Fibroblast of skin of right quadriceps (primary cell): ENCODE measurements at places on chromosomes 5 and 9.

- no peak for DNase-seq
Measured at GRCh38 chr5:132142459-132142858, 68.9 kb downstream of the CSF2 start.

- no peak for DNase-seq
Measured at GRCh38 chr5:133863857-133864585, 104.4 kb downstream of the C5orf15 start.

DNA sequence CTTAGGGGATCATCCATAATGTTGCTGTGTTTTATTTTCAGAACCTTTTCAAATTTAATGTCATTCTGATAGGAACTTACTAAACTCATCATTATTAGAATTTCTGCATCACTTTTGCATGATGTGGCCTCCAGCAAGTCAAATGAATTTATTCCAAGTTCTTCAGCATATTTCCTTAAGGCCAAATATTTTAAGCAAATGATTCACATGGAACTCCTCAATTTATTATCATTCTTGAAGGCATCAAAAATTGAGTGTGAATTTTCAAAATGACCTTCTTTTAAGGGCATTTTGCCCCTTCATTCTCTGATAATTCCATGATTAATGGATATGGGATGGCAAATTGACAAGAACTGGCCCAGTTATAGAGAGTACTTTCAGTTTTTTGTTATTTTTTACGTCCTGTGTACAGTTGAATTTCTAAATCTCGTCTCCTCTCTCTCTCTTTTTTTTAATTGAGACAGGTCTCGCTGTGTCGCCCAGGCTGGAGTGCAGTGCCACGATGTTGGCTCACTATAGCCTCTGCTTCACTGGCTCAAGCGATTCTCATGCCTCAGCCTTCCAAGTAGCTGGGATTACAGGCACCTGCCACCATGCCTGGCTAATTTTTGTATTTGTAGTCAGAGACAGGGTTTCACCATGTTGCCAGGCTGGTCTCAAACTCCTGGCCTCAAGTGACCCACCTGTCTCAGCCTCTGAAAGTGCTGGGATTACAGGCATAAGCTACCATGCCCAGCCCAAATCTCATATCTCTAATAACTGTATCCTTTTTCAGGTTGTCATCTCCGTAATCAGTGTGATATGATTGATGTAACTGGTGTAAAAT is 29.1 kb downstream of the GPR21 start:
- peak; percentile 41 for DNase-seq

DNA sequence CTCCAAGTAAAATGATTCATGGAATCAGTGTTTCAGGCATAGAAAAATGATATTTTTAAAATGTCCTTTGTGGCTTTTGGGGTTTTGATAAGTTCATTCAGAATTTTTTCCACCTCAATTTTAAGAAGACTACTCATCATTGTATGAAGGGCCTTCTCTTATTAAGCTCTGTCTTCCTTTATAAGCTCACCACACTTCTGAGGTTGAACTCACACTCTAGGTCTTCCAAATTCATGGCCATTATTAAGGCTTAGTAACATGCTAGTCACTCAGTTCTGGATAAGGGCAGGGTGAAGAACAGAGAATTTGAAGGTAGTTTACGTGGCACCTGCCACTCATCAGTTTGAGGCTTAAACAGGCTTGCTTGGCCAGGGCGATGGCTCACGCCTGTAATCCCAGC is 4.2 kb downstream of the MELK start:
- peak; percentile 18 for DNase-seq
